ENCODE measurements at places on chromosomes 5 and 9.
A peak's percentile ranks its signal among the peaks of the same experiment; 100 is the strongest.

DNA sequence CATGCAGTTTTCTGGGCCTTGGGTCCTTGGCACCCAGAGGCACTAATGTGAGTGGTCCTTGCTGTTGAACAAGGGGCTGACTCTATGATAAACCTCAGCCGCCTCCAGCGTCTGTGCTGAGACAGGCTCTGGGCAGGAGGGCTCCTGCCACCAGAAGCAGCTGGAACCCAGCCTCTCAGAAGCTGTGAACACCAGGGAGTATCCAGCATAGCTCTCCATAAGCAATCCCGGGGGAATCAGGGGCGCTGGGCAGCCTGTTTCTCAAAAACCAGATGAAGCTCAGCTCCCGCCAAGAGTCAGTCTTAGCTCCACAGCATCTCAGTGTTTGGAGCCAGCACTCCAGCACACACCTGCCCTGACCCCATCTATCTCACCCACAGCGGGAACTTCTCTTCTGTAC, 170.2 kb downstream of the HSPA4 start:
- no peak for DNase-seq

- DNase-seq: no peak
These were observed 285.2 kb downstream of the SMARCA2 start for GRCh38 chr9:2300325-2300724.

GRCh38 chr5:103915081-103915480, 352.5 kb upstream of the NUDT12 start:
- DNase-seq: no peak

DNA sequence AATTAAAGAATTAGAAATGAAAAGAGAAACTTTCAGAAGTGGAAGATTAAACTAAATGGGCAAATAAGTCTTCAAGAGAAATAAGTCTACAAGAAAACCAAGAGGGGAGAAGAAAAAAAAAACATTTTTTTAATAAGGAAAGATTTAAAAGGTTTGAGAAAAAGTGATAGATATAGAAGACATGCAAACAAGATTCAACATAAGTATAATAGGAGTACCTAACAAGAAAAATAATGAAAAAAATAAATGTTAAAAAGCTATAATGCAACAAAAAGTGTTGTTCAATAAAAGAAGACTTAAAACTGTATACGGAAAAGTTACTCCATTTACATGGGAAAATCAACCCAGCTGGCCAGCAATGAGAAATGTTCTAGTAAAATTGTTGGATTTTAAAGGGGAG, 42.6 kb downstream of the PTPDC1 start:
- no peak for DNase-seq

GRCh38 chr5:157744051-157745011, 819 bp downstream of the LSM11 start:
- DNase-seq: peak; percentile 23

- DNase-seq: no peak
These were observed 8.8 kb upstream of the CCL27 start for GRCh38 chr9:34671307-34671706.

DNA sequence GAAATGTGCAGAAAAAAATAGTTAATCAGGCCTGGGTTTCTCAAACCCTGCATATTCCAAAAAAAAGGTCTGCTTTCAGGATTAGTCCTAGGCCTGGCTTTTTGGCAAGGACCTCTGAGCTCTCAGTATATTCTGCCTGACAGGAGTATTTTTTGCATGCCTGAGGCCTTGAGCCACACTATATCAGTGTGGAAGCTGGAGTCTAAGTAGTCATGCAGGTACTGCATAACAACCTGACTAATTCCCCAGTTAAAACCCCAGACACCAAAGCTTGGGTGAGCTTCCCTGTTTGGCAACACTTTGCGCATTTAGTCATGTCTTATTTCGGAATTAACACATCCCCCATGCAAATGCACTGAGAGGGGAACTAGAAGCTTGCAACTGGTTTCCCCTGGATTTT, 359.5 kb downstream of the CETN3 start:
- peak; percentile 0 for DNase-seq
